ENCODE measurements at places on chromosomes 16 and 17. TPM values are rescaled to one million over a fixed set of nuclear protein-coding genes. Genes with fewer than 3 reads are reported as not detected.

The CMTM4 gene
- 26.1 TPM for polyA plus RNA-seq

The HBQ1 gene
- 4.5 TPM for polyA plus RNA-seq

The CCL7 gene
- not detected for polyA plus RNA-seq

The ABI3 gene
- polyA plus RNA-seq = not detected

The KCNJ18 gene
- polyA plus RNA-seq = not detected
